Small intestine (tissue), 16 donors: ENCODE measurements at places on chromosomes 1 and 21. TPM values are rescaled to one million over a fixed set of nuclear protein-coding genes. Genes with fewer than 3 reads are reported as not detected.
A peak's percentile ranks its signal among the peaks of the same experiment; 100 is the strongest.

DNA sequence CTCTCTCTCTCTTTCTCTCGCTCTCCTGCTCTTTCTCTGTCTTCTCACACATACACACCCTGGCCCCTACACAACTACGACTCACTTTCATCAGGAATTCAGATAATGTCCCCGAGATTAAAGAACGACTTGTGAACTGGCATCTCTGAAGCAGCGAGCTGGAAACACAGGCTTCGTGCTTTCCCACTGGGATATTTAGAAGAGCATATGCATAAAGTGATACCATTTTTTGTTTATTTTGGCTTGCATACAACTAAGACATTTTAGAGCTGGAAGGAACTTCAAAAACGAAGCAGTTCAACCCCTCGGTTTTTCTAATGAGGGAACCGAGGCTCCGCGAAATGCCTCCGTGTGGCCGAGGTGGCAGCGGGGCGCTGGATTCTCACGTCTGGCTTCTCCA is 88.6 kb downstream of the ZBTB18 start:
- no peak for DNase-seq

DNA sequence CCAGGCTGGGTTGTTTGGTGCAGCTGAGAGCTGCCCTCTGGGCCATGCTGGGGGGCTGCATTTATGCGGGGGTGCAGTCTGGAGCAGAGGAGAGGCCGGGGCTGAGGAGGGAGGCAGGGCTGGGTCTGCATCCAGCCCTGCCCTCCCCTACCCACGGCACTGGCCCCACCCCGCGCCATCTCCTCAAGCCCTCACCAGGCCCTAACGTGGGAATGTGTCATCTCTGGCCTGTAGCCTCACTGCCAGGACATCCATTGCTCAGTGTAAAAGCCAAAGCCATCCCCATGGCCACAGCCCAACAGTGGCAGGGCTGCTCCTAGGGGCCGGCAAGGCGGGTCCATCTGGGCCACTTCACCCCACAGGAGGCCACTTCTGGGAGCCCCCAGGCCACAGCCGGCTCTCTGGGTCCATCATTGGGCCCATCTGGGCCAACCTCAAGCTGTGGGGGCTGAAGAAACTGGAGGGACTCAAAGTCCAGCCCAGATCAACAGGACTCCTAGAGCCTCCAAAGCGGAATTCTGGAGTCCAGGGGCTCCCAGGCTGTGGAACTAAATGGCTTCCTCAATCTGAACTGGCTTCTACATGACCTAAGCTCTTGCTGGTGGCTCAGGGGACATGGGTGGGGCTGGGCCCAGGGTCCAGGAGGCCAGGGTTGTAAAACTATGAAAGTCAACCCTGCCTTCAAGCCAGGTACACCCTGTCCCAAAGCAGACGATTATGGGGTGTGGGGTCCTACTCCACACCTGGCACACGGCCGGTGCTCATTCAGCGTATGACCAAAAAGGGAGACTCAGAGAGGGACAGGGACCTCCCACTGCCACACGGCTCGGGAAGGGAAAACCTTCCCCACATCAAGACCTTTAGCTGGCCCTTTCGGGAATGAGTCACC is 32.6 kb downstream of the RUNX3 start:
- DNase-seq = no peak

DNA sequence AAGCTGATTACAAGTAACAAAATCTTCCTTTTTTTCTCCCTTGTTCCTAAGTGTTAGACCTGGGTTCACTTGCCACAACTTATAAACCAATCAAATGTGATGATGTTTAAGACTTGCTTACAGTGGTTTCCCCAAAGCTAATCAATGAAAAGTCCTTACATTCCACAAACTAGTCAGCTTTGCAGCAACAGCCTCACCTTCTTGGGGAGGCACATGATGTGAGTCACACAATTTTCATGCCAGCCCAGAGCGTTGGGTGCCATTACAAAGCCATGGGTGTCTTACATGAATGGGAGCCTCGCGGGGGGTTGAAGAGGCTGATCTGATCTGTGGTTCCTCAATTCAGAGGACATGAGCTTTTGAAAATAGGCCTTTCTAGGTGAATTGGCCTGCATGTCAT is 91.6 kb upstream of the UBE2U start:
- DNase-seq = no peak

GRCh38 chr1:115118086-115118485 is 28.8 kb upstream of the TSPAN2 start:
- no peak for DNase-seq

DNA sequence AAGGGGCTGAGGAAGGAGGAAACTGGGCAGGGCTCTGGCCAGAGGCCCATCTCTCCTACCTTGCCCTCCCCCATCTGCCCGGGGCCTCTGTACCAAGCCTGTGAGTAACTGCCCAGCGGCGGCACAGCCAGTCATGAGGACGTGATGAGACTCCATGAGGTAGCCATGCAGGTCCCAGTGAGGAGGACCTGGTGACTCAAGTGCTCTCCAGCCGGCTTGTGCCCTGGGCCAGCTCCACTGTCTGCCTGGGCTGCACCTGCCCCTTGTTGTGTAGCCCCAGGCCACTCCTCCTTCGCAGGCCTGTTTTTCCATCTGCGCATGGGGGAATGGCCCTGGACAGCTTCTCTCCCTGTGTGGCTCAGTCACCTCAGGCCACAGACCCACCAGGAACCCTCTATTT is 42.0 kb upstream of the PADI1 start:
- DNase-seq = no peak

The TRIM67 gene
- polyA plus RNA-seq = not detected

DNA sequence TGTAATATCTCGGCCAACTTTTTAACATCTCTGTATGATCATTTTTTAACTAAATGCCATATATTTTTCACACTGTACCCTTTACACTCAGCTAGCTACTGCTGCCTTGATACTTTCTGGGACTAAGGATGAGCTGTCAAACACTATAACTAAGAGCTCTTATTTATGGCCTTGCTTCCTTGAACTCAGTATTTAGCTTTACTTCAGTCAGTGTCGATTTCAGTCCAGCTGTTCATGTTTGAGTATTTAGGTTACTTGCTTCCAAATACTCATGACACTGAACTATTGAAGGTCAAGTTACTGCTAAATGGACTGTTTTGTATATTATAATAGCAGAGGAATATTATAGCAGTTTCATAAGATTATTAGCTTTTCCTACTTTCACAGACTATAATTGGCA is 25.9 kb upstream of the USP25 start:
- DNase-seq = no peak

DNA sequence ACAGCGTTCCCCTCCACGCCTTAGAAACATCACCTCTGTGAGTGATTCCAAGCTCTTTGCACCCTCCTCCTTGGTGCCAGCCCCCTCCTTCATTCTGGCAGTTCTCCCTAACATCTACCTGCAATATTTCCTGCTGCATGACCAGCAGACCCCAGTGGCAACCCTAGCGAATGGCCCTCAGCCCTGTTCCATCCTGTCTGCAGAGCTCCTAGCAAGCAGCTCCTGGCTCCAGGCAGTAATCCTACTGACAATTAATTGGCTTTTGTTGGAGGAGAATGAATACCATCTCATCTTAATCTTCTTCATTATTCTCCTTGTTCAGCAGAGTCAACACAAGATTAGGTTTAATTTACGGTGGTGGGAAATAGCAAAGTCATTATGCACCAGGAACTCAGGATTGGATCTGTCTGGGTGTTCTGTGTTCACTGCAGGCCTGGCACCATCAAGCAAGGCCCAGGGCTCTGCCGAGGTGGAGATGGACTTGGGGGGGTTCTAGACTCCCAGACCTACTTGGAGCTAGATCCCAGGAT is 12.4 kb downstream of the FBXO2 start:
- DNase-seq = no peak

- DNase-seq = no peak
Observed at GRCh38 chr21:45957981-45958600, 23.5 kb upstream of the COL6A1 start.

DNA sequence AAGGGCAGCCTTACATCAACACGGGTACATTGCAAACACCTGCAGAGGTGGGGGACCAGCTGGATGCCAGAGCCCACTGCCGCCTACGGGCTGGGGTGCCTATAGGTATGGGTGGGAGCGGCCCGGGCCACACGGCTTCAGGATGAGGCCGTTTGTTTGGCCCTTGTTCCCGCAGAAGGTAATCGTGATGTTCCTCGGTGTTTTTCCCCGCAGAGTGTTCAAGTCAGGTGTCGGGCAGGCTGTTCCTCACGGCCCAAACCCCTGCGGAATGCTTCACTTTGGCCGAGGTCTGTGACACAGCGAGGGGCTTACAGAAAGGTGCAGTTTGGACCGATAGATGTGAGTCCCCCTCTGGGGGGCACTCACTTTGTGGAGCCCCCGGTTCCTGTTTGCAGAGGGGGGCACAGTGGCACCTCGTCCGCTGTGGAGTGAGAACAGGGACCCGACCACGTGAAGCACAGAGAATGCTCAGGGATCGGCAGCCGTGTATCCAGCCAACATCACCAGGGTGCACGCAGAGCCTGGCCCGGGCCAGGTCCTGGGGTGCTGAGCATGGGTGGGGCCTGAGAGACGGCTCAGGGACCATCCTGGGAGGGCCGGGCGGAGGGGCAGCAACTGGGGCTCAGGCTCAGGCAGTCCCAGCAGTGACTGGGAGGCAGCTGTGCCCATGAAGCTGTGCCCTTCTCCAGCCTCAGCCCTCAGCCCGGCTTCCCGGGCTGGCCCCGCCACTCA is 453 bp upstream of the TTLL10 start:
- DNase-seq = no peak

DNA sequence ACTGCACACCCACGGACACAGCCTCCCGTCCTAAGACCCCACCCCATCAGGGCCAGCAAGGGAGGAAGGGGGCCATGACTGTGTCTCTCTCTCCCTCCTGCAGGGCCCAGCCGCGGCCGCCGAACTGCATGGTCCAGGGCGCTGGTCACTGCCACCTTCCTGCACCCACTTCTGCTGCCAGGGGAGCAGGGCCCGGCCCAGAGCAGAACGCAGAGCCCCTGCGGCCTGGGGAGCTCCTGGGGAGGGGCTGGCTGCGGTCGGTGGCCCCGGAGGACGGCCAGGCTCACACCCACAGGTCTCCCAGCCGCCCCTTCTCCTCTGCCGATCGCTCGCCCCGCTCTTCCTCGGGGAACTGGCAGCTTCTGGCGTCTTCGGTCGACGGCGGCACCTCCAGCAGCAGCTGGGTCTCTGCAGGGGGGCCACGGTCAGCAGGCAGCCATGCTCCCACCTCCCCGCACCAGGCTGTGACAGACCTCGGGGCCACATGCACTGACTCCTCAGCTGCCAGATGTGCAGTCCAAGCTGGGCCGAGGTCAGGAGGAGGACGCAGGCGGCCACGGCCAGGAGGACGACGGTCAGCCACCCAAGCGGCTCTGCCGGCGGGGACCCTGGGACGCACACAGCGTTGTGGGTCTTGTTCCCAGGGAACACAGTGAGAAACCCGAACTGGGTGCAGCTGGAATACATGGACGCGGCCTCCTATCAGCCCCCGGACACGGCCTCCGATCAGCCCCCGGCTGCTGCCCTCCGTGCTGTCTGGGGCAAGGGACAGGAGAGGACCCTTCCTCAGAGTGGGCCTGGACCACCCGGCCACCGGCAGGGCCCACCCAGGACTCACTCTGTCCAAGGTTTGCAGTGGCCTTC is 2.6 kb downstream of the TNFRSF18 start:
- no peak for DNase-seq

- no peak for DNase-seq
Observed at GRCh38 chr1:19392221-19392620, 80.1 kb downstream of the SLC66A1 start.

GRCh38 chr1:224623743-224624333 is 7.7 kb downstream of the CNIH3 start:
- peak; percentile 69 for DNase-seq

DNA sequence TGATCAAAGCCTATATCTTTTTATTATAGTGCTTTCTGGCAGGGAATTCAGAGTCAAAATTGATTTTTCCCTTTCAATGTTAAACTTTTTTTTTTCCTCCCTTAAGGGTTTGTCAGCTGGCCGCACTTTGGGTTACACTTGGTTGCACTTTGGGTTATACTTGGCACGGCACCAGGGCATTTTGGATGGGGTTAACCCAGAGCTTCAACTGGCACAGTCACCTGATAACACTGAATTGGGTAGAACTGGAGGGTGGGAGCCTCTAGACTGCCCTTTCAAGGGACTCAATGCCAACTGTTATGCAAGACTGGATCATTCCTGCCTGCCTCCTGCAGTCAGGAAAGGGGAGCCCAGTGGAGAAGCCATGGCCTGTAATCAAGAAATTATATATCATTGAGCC is 211.5 kb downstream of the KCNJ6 start:
- no peak for DNase-seq

GRCh38 chr21:32351428-32351827 is 41.4 kb downstream of the URB1 start:
- no peak for DNase-seq

The SORT1 gene
- 7.0 TPM for polyA plus RNA-seq

GRCh38 chr1:156741481-156741983 is 644 bp upstream of the MRPL24 start:
- no peak for DNase-seq

DNA sequence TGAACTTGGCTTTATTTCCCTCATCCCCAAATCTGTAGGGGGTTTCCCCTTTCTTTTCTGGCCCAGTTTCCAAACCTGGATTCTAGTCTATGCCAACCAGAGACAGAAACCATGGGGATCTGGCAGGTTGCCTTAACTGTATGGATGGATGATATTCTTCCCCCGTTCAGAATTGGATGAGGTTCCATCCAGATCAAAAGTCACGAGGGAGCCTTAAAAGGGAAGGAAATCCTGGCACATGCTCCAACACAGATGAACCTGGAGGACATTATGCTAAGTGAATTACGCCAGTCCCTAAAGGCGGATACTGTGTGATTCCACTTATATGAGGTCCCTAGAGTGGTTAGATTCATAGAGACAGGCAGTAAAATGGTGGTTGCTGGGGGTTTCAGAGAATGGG is 124.4 kb downstream of the HUNK start:
- DNase-seq = no peak

- no peak for DNase-seq
Observed at GRCh38 chr1:218995091-218995665, 178.5 kb upstream of the LYPLAL1 start.

DNA sequence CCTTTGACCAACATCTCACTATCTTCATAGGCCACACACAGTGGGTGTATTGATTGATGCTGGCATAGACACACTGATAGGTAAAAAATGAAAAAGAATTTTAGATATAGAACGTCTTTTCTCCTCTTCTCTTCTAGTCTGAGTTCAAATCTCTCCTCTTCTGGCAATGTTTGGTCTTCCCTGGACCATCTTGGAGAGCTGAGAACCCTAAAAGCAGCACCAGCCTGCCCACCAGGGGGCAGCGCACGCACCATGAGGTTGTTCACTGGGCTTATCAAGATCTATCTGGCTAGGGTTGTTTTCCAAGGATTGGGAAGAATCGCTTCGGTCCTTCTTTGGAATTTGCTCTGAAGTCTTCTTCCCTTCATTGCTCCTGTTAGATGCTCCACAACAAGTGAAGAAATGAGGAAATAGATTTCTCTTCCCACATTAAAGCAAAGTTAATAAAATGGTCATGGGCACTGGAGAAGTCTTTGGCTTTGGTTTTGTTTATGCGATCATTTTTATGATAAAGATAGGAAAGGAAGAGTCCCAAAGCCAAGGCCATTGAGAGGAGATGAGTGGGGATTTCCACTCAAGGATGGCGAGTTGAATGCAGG is 104.0 kb upstream of the OLIG2 start:
- DNase-seq = peak; percentile 16

The RPTN gene
- not detected for polyA plus RNA-seq

The CELA2B gene
- not detected for polyA plus RNA-seq
